Stimulated activated CD4-positive, alpha-beta T cell treated with anti-CD3 and anti-CD28 coated beads, Interleukin-2, amount 100 ng/mL, for 24 hours (primary cell): ENCODE measurements at places on chromosomes 6 and 20.

GRCh38 chr6:12356983-12357972 lies 67.1 kb downstream of the EDN1 start:
- DNase-seq: no peak

DNA sequence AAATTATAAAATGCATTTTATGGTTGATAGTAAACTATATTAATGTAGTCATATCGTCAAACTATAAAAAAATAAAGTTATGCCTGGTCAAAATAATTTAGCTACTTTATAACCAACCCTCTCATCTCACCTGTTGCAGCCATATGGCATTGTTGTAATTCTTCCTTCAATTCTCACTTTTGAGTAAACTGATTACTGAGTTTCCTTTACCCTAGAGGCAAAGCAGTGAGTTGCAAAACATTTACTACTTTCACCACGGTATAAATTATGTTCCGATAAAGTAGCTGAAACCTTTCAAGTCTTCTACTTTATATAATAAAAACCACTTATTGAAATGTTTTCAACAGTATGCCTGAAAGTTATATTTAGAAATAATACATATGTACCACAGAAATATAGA lies 113.8 kb downstream of the AHI1 start:
- DNase-seq: no peak

- no peak for DNase-seq
Measured at GRCh38 chr6:47484616-47485015, 7.0 kb downstream of the CD2AP start.

- no peak for DNase-seq
Measured at GRCh38 chr6:29965563-29965872, 23.2 kb downstream of the HLA-A start.

DNA sequence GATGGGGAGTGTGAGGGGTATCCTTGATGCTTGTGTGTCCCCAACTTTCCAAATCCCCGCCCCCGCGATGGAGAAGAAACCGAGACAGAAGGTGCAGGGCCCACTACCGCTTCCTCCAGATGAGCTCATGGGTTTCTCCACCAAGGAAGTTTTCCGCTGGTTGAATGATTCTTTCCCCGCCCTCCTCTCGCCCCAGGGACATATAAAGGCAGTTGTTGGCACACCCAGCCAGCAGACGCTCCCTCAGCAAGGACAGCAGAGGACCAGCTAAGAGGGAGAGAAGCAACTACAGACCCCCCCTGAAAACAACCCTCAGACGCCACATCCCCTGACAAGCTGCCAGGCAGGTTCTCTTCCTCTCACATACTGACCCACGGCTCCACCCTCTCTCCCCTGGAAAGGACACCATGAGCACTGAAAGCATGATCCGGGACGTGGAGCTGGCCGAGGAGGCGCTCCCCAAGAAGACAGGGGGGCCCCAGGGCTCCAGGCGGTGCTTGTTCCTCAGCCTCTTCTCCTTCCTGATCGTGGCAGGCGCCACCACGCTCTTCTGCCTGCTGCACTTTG lies at the start of gene TNF:
Gene TNF, plus strand, starts transcription at position 231 of the 567 bp plus-strand sequence. Its CDS starts 177 bp downstream, at position 408.
- DNase-seq: peak; percentile 91

- DNase-seq: no peak
Measured at GRCh38 chr6:2708456-2708855, 42.3 kb downstream of the MYLK4 start.

DNA sequence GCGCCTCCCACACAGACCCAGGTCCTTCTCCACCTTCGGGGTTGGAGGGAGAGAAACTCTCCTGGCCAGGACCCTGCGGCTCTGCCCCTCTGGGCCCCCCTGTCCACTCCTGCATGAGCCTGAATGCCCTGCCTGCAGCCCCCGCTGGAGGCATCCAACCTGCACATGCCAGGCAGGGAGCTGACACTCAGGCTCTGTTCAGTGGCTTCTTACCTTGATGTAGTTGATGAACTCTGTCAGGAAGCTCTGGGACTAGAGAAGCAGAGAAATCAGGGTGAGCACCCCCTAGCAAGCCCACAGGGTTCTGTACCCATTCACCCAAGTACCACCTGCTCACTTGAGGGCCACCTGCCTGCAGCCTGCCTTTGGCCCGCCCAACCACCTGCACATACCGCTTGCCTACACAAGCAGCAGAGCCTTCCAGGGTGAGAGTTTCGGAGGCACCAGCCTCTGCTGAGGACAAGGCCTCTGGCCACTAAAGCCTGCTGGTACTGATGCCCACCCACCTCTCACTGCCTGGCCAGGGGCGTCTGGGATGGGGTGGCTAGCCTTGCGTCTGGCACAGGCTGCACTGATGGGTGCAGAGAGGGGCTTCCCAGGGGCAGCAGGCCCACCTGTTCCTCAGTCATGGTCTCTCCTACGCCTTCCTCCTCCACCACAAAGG lies 9.7 kb downstream of the DDRGK1 start:
- DNase-seq: no peak
